NCI-H1048 (cell line): ENCODE measurements at places on chromosomes 6 and 20.

DNA sequence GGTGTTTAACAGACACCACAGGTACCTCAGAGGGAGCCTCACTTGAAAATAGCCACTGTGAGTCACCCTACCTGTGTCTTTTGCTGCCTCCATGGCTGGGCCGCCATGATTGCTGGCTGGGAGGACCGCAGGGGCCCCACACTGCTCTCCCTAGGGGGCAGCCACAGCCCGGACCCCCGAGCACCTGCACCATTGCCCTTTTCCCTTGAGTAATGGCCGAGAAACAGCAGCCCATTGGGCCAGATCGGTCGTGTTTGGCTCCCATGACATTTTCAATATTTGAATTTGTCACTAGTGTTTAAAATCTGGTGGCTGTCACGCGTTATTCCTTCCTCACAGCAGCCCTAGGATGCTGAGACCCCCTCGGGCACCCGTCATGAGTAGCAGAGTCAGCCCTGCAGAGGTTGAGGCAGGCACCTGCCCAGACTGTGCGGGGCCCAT is 6.7 kb downstream of the ZBP1 start:
- no peak for DNase-seq

DNA sequence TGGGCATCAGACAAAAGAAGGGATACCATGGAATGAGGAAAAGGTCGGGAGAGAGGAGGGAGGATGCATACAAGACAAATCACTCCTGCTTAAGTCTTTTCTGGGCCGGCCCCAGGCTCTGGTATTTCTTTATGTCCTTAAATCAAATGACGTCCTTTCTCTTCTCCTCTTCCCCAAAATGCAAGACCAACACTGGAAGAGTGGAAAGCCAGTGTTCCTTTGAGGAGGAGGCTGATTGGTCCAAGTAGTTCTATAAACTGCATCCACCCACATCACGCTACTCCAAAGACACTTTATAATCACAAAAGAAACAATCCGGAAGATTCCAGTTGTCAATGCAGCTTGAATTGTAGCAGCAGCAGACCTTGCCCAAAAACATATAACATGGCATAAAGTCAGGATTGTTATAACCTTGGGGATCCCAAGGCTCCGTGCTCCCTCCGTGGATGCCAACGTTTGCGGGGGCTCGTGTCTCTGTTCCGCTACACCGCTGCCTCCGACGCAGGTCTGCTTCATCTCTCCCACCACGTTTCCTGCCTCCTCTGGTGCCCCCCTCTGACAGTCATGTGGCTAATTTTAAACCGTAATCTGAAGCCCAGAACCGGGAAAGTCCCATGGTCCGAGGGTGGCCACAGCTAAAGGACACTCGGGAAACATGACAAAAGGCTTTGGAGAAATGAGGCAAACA is 47.1 kb downstream of the MCUR1 start:
- no peak for DNase-seq

DNA sequence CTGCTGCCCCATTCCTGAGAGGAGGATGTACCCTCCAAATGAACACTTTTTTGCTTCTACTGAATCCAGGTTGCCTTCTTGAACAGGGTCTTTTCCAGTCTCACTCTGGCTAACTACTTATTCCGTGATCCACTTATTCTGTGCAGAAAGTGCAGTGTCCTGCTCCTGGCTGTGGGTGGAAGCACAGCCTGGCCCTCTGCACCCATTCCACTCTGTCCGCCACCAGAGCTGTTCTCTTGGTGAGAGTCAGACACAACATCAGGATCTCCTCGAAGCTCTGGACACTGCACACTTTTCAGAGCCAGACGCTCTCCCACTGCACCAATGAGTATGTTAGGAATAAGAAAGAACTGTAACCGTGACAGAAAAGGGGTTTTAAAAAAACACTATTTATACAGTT is 174.2 kb downstream of the MCHR2 start:
- no peak for DNase-seq

GRCh38 chr20:10490706-10491105 is 55.6 kb downstream of the SLX4IP start:
- DNase-seq, result no peak

DNA sequence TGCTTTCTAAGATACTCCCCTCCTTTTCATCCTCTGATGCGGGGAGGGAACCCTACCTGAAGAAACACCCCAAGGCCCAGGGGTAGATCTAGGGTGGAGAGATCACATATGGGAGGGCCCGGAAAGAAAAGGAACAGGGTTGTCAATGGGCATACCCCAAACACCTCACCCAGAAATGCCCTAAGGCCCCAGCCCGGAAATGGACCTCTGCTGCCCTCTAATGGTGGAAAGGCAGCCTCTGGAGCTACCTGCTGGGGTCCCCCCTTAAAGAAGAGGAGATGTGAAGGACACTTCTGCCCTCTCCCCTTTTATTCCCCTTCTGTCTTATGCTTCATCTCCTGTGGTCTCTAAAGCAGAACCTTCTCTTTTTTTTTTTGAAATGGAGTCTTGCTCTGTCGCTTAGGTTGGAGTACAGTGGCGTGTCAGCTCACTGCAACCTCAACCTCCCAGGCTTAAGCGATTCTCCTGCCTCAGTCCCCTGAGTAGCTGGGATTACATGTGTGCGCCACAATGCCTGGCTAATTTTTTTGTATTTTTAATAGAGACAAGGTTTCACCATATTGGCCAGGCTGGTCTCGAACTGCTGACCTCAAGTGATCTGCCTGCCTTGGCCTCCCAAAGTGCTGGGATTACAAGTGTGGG is 458 bp upstream of the ARMC12 start:
- DNase-seq, result no peak

DNA sequence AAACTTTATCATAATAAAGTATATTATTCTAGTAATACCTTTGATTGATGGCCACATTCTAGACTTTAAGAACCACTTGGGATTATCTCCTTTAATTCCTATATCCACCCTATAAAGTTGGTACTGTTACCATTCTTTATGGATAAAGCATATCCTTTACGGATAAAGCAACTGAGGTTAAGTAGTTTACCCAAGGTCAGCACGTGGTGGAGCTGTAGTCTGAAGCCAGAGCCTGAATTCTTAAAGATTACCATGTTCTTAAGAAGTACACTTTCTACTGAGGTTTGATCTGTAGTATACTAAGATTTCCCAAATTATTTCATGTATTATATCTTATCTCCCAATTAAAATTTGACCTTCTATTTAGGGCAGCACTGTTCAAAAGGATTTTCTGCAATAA is 3.0 kb upstream of the NCOA7 start:
- no peak for DNase-seq

DNA sequence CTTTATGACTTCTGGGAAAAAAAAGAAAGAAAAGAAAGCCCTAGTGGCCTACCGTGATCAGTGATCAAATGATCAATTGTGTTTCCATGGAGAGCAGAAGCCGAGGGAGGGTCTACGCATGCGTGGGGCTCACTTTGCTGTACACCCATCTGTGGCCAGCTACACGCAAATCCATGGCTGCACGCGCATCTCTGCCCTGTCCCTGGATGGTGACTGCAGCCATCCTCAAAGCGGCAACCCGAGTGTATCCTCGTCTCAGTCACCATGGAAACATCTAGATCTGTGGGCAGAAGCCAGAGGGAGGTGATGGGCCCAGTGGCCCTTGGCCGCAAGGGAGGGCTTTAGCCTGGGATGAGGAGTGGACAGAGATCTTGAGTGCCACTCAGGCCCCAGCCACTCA is 785 bp upstream of the ULBP3 start:
- no peak for DNase-seq

- DNase-seq, result no peak
Measured at GRCh38 chr20:63775096-63775978, 35.8 kb downstream of the SLC2A4RG start.

GRCh38 chr6:43490523-43490939 is 13.2 kb downstream of the TJAP1 start:
- no peak for DNase-seq

GRCh38 chr6:168242111-168242939 is 77.3 kb downstream of the DACT2 start:
- no peak for DNase-seq

DNA sequence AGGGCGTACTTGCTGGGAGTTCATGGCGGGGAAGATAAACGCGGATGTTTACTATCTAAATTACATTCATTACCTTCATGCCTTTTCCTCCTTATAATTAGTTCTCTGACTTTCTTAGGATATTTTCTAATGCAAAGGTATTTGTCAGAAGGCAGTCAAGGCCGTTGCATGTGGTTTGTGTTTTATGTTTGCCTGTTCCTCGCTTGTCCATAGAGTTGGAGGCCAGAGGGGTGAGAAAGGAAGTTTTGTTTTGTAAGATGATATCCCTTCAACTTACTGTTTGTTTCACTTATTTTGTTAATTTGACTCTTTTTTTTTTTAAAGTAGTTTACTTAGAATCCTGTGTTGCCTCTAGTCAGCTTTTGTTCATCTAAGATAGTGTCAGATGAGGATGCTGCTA is 4.0 kb upstream of the CCN2 start:
- DNase-seq, result no peak

DNA sequence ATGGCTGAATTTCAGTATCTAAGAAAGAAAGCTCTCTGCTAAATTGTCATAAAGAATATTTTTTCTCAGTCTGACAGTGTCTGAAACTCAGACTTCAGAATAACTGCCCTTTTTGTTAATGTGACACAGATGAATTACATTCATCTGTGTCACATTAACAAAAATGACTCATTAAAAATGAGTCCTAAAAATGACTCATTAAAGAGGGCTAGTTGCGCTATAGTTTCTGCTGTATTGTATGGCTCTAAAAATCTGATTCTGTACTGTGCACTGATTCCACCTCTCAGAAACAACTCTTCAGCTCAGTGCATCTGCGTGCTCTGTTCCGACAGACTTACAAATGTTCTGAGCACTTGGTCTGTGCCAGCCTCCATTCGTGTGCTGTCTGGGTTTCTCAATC is 15.0 kb downstream of the RNF114 start:
- DNase-seq, result no peak

DNA sequence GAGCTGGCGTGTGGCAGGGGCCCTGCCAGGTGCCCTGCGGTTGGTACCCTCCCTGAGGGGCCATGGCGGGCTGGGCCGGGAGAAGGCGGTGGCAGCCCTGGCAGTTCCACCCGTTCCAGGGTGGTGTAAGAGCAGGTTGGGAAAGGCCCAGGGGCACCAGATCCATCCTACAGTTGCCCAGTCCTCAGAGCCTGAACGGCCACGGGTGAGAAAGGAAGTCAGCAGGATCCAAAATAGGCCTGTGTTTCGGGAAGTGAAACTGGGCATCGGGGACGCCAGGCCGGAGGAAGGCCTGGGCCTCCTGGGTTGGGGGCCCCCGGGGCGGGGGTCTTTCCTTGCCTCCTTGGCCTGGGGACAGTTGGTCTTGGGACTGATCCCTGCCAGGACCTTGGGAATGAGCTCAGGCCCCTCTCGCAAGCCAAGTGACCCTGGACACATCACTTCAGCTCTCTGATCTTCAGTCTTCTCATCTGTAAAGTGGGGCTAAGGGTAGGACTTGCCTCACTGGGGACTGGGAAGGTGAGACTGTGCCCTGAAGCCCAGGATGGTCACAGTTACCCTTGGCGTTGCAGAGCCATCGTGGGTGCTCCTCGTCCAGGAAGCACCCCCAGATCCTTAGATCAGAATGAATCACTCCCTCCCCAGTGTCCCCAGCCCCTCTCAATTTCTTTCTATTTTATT is 18.1 kb upstream of the NOL4L start:
- no peak for DNase-seq

GRCh38 chr20:52432740-52433139 is 241.2 kb upstream of the ZFP64 start:
- no peak for DNase-seq

DNA sequence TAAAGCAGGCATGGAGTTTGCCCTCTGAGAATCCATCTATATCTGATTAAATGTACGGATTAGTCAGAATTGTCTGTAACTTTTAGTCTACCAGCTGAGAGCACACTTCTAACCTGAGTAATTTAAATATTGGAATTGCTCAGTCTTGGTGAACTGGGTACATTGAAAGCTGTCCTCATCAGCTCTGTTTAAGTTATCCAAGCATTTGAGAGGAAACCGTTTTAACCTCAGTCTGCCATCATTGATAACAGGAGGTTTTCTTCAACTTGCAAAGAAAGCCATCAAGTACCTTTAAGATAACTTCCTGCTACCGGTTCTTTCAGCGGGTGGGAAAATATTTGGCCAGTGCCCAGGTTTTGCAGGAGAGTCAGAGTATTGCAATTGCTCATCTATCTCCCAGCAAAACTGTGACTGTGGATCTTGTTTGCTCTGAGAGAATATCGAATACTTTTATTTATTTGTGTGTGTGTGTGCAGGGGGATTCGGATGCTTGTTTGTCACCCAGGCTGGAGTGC is 31.1 kb upstream of the F13A1 start:
- DNase-seq, result no peak

DNA sequence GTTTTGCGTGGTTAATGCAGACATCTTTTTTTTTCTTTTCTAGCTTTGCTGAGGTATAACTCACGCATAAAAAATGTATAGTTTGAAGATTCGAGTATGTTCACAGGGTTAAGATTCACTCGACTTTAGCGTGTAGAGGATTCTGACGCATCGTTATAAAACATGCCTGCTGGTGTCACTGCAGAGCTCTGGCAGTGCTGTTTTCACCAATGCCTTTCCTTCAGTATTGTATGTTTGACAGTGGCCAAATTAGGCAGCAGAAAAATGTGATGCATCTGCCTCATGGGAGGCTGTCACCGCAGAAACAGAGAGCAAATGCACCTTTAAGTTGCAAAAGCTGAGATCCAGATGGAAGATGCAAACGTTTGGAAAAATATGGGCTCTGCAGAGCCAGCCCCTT is 18.0 kb upstream of the SIRPB2 start:
- DNase-seq, result no peak

GRCh38 chr20:24444526-24445190 is 24.8 kb upstream of the SYNDIG1 start:
- no peak for DNase-seq

DNA sequence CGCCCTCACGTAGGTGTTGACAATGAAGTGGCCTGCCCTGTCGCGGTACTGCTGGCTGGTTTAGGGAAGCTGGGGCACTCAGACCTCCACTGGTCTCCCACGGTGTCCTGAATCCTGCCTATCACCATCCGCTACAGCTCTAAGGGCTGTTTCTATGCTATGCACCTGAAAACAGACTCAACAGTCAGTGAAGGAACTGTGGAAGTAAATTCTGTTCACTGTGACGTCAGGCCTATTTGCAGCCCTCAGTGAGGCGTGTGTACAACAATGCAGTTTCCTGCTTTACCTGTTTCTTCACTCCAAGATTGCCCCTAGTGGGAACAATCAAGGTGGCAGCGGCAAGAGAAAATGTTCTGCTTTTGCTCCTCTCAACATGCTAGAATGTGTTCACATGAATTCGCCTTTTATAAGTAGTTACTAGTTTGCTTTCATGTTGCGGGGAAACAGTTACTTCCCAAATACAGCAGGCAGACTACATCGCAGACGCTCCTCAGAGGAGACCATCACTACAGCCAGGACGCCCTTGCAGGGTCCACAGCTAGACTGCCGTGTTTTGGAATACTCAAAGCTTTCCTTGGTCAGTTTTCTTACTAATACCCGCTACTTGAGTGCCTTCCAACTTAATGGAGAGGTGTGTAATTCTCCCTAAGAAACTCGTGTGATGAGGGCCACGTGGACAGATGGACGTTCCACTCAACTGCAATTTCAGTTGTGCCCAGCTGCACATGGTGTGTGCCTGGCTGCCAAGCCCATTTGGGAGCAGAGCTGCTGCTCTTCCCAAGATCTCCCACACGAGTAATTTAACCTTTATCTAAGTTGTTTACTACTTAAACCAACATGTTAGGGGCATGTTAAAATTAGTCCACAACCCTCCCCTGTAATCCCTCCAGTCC is 25.4 kb downstream of the DIDO1 start:
- no peak for DNase-seq
